ENCODE measurements at places on chromosomes 3 and 15.

DNA sequence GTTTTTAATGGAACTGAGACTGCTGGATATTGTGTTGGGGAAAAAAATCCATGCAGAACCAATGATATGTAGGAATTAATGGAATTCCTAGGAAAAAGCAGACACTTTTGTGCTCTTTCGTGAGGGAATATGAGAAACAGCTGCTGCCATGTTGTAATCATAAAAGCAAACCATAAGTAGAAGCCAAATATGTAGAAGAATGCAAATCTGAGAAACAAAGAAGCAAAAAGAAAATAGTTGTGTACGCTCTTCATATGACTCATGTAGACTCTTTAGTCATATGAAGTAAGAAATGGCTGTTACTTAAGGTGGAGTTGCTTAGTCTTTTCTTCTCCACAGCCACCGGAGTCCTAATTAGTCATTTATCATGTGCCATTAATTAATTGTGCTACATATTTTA lies 298.6 kb upstream of the ZNF717 start:
- no peak for DNase-seq

- no peak for DNase-seq
Measured at GRCh38 chr3:126291537-126291936, 65.7 kb downstream of the KLF15 start.

DNA sequence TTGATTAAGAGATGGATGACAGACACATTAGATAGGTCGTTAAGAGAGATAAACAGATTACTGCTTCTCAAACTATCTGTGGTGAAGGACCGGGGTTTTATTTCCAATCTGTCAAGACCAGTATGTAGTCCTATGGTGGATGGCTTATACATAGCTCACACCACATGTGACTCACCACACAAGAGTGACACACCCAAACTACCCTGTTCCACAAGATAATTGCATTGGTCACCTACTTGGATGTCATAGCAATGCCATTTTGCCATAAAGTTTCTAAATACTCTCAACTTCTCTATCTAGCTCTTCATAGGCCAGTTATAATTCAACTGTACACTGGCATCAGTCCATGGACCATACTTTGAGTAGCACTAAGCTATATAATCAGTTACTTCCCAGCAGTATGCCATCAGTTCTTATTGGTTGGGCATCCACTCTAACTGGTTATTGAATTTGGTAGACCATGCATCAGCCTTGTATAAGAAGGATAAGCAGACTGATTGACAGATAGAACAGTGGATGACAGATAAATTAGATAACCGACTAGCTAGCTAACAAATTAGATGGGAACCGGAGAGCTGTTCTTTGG lies 11.6 kb downstream of the WWTR1 start:
- no peak for DNase-seq

- DNase-seq: no peak
Measured at GRCh38 chr15:41554915-41555314, 4.1 kb upstream of the TYRO3 start.

GRCh38 chr15:63322541-63322940 lies 45.1 kb downstream of the APH1B start:
- DNase-seq: no peak

DNA sequence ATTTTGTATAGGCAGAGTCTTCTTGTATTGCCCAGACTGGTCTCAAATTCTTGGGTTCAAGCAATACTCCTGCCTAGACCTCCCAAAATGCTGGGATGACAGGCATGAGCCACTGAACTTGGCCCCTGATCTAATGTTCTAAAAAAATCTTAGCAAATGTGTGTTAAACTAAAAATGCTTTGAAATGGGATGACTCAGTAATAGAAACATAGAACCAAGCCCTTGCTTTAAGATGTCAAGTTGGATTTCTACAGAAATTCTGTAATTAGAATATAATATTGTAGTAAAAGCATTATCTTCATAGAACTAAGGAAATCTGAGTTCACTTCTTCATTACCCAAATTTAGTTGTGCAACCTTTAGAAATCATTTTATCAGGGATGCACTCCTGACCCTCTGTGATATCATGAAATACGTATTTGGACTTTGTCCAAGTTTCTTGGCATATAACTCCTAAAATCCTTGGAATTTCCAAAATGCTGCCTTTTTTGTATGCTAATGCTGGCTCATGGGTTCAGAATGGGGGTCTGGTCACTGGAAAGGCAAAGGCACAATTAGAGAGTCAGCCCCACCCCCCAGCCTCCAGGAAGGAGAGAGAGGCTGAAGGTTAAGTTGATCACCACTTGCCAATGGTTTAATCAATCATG lies 217.3 kb downstream of the TP63 start:
- DNase-seq: no peak

GRCh38 chr3:131728898-131729642 lies 226.3 kb upstream of the MRPL3 start:
- DNase-seq: no peak

GRCh38 chr3:107514453-107514852 lies 8.3 kb upstream of the BBX start:
- DNase-seq: no peak

All from CD4-positive, alpha-beta T cell (primary cell).